C1 segment of cervical spinal cord (tissue), 14 donors: ENCODE measurements at places on chromosomes 7 and 10.

GRCh38 chr7:128867842-128868623 lies 5.4 kb downstream of the ATP6V1F start:
- no peak for DNase-seq

DNA sequence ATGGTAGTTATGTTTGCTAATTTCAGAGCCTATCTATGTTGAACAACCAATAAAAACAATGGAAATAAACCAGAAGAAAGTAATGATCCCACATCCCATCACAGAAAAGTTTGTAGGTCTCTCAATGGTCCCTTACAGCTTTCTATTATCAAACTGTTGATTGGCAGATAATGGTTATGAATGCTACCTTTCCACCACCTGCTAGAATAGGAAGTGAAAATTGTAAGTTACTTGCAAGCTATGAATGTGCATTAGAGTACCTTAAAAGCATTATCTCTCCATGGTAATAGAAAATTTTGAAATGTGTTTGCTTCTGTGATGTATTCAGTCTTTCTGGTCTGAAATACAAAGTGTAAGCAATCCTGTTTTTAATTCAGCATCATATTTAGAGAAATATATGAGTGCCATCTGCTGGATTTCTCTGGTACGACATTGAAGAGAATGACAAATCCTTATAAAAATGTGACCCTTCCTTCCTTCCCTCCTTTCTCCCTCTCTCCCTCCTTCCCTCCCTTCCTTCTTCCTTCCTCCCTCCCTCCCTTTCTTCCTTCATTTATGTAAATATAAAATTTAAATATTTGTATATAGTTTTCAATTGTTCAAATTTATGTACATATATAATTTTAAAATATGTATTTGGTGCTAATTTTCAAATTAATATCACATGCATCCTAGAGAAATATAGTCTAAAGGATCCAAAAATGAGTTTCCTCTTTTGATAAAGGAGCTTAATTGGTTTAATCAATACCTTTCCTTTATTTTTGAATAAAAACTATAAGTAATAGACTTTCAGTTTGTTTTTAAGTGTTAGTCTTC lies 41.4 kb upstream of the PNLIPRP3 start:
- no peak for DNase-seq

DNA sequence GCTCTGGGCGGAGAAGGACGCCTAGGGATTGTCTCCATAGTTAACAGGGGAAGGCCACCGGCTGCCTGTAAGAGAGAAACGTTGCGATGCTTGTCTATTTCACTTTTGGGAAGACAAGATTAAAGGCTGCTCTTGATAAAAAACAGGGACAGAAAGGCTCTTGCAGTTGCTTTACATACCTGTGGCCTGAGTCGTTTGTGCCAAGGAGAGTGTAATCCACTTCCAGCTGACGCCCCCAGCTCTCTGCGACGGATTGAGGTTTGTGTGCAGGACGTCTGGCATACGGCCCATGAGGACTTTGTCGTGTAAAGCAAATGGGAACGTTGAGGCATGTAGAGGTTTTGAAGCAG lies 1.1 kb downstream of the MAP3K8 start:
- DNase-seq, result no peak

- no peak for DNase-seq
Observed at GRCh38 chr7:114860206-114860605, 61.7 kb upstream of the MDFIC start.

GRCh38 chr7:142345811-142346210 lies 88.0 kb upstream of the PRSS58 start:
- DNase-seq, result no peak

DNA sequence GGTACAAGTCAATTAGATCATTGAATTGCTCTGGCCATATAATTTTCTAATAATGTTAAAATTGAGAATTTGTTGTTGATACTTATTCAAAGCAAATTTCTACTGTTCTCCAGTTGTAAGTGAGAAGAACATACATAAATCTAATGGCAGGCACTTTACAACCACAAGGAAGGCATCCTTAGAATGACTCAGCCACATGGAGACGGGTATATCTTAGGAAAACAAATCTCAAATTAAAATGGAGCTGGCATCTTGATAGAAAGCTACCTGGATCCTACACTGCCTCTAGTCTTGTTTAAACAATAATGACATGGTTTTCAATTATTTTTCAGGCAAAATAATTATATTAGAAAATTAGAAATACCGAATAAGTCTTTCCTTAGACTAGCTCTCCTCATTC lies 1183.7 kb upstream of the SORCS1 start:
- no peak for DNase-seq

DNA sequence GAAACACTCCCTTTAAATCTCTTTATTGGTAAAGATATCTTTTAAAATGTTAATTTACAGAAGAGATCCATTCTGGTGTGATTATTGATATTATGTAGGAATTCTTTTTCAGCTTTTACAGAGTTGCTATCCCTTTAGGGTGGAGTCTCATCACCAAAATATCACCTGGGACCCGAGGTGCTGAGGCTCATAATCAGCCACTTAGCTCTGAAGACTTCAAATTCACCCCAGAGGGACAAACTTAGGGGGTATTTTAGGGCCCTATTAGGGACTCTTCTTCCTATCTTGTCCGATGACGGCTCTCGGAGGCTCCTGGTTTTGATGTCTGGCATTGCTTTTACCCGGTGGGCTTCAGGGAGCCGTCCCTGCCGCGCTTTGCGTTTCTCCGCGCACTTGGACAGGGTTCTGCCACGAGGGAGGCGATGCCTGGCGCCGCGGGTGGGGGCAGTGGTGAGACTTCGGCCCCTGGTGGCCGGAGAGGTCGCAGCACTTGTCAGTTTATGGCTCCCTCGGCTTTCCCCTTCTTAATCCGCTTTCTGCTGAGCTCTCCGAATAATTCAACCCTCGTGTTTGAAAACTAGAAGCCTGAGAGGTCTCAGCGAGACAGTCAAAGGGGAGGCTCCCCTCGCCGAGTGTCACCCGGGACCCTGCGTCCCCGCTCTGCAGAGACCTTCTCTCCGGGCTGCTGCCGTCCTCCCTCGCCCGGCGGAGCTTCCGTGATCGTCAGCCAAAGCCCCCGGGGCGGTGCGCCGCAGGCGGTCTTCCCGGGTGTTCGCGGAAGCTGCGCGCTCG lies 27.8 kb downstream of the RBM20 start:
- DNase-seq, result peak; percentile 46

DNA sequence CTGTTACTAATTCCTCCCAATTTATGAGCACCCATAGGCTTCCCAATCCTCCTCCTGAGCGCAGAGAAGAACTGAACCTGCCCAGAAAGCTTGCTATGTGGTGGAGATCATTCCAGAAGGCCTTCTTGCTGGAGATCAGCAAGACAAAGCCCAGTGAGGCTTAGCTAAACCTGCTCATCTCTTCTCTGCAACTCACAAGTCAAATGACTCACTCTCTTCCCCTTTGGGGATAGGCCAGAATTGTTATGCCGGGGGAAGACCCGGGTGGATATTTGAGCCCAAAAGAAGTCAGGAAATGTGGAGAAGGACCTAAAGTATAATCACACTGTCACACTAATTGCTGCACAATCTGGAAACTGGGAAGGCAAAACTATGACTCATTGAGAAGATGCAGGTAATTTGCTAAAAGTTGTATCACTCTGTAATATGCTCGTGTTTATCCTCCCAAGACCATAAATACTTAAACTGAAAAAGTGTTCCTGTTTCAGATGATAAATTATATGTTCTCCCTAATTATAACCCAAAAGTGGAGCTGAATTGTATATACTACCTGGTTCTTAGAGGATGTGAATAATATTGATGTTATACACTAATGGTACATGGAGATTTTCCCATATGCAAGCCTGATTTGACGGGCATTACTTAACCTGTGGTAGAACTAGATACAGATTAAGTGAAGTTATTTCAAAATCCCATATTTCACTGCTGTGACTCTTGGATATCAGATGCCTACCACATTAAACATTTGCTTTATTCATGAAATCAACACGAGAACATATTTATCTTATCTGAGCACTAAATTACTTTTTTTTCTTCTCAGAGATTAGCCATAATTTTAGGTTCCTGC lies 6.4 kb downstream of the NEBL start:
- DNase-seq, result no peak

DNA sequence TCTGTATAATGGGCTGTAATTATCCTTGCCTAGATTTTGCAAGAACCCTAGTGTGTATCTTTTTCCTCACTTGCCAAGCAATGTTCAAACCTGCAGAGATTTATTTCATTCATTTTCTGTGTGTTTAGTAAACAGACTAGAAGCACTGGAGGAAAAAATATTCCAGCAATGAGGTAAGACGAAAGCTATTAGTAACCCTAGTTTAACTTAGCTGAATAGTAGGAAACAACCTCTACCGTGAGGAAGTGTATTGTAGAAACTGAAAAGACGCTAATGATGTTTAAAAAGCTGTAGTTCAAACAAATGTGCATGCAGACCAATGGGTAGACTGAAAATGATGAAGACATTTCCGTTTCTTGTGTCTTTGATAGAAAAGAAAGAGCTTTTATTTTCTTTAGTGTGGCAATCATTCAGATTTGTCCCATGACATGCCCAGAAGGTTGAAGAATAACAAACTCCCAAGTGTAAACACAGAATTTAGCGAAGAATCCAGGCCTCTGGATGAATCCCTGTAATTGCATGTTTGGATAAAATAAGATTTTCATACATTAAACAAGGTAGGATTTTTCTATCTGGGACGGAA lies 20.7 kb downstream of the CAV1 start:
- no peak for DNase-seq

DNA sequence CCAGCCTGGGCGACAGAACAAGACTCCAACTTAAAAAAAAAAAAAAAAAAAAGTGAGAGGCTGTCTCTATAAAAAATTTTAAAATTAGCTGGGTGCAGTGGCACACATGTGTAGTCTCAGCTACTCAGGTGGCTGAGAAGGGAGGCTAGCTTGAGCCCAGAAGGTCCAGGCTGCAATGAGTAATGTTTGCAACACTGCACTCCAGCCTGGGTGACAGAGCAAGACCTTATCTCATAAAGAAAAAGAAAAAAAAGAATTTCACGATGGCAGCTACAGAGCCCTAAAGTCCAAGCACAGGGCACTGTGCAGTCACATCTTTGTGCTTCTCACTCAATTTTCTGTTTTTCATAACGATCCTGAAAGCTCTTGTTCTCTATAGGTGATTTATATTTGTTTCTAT lies 209.5 kb upstream of the KCTD7 start:
- DNase-seq, result no peak

GRCh38 chr7:23393636-23394035 lies 76.7 kb downstream of the IGF2BP3 start:
- DNase-seq, result no peak

GRCh38 chr7:371779-372545 lies 82.0 kb downstream of the FOXL3 start:
- DNase-seq, result no peak

DNA sequence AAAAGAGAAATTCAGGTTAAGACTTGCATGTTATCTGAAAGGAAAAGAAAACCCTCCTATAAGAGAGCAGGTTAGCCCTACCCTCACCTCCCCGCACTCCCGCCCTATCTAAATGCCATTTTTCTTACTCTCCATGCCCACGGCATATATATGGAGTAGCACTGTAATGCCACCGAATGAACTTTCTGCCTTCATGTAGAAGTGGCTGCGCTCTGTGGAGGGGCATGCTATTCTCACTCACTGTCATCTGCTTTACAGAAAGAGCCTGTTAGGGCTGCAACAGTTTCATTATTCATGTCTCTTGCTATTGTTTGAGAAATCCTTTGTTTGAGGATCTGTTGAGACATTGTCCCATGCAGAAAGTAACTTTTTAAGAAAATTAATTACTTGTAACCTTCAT lies 1190.6 kb downstream of the SORCS1 start:
- no peak for DNase-seq

DNA sequence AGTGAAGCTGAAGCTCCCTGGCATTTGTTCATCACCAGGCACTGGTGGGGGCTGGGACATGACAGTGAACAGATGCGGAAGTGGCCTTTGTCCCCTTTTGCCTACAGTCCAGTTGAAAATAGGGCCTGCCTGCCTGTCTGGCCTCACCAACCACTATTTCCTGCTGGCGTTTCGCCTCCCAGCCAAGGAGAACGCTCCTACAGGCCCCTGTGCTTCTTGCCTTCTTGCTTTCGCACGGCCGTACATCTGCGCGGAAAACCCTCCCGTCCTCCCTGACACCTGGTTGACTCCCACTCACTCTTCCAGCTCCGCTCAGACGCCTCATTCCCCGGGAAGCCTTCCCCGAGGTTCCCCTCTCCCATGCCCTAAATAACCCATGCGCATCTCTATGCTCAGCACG lies 317.3 kb downstream of the PRPF18 start:
- peak; percentile 38 for DNase-seq

DNA sequence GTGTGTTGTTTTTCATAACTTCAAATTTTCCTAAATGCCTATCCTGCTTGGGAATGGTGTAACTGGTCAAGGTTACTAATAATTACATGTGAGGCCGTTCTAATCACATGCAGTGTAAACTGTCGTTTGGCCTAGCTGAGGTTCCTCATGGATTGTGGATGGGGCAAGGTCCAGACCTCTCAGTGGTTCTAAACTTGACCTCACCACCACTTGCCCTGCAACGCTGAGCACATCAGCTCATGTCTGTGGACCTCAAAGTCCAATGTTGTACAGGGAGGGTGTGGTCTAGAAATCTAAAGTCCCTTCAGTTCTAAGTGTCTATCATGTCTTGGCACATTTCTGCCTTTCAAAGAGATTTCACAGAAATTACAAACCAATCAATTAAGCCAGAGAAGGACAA lies 15.6 kb downstream of the RBP3 start:
- DNase-seq, result no peak

- no peak for DNase-seq
Observed at GRCh38 chr7:134878746-134879357, 99.4 kb downstream of the CALD1 start.

DNA sequence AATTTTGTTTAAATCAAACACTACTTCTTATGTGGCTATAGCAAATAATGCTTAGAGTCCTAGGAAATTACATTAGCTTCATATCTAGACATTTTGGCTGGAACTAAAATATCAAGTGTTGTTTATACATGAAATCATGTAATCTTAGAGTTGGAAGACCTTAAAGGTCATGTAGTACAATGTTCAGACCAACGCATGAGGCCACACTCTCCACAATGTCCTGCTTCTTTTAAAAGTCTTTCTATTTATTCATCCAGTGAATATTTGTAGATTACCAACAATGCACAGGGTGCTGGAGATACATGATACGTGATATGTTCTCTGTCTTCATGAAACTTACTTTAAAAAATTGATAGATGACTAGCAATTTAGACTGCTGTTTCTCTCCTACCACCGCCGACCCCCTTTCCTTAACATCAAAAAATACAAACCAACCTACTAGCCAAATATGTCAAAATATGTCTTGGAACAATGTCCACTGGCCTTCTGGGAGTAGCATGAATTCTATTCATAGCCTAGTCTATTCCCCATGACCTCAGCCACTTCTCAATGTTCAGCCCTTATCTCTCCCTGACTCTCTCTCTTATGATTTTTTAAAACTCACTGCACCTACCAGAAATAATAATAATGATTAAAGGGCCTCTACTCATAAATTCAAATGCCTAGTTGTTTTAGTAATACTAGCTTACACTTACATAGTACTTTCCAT lies 59.5 kb upstream of the CAV2 start:
- DNase-seq, result no peak

GRCh38 chr10:117240621-117241529 lies at the start of gene SLC18A2:
TSS of gene SLC18A2 (plus strand) at chr10:117241114. CDS start at chr10:117241694, 580 bp downstream.
- no peak for DNase-seq

- no peak for DNase-seq
Observed at GRCh38 chr7:84876061-84876821, 310.6 kb downstream of the SEMA3D start.
